Left ventricle myocardium superior (tissue), 1 donor: ENCODE measurements at places on chromosomes 7 and 10. TPM values are rescaled to one million over a fixed set of nuclear protein-coding genes. Genes with fewer than 3 reads are reported as not detected.

DNA sequence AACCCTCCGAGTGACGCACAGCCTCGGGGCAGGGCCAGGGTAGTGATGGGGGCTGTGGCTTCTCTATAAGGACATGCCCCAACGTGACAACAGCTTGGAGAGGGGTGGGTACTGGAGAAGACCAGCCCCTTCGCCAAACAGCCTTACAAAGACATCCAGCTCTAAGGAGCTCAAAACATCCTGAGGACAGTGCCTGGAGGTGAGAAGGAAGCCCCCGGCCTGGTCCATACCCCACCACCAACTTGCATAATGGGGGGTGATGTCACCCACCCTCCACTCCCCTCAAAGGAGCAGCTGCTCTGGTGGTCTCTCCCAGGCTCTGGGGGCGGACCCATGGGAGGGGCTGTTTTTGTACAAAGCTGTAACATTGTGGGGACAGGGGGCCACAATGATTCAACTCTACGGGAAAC, 15.1 kb downstream of the PRSS2 start:
- no peak for DNase-seq

Gene SSC4D
- total RNA-seq = 0.55 TPM

GRCh38 chr7:116873619-116874018, 11.2 kb downstream of the CAPZA2 start:
- no peak for DNase-seq

DNA sequence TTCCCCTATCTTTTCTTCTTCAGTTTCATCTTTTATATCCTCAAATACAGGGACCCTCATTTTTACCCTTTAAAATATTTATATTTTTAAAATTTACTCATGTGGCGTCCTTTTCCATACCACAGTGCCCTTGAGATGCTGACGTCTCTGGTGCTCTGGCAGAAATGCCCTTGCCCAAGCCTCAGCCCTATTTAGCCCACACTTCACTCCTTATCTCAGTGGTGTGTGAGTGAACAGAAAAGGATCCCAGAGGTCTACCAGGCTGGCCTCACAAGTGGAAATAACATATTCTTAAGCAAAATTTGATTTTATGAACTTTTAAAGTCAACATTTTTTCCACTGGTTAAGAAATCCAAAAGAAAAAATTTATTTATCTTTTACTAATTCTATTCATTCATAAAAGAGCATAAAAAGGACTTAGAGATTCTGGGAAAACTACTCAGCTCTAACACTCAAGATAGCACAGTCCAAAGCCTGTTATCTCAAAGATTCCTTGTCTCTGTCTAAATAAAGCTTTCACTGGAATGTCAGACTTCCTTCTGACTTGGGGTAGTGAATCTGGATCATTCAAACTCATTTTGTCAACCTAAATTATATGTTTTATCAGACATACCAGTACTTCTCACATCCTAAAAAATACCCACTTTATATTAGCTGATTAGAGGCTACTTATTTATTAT, at the start of gene NEBL:
Gene NEBL, minus strand, starts transcription at position 166 of the 680 bp plus-strand sequence. Its CDS starts 106 bp downstream, at position 60.
- DNase-seq = peak; percentile 39

GRCh38 chr7:55533050-55533728, 39.1 kb downstream of the VOPP1 start:
- no peak for DNase-seq

- DNase-seq = no peak
These were observed 16.9 kb downstream of the CUTC start for GRCh38 chr10:99748823-99749451.

DNA sequence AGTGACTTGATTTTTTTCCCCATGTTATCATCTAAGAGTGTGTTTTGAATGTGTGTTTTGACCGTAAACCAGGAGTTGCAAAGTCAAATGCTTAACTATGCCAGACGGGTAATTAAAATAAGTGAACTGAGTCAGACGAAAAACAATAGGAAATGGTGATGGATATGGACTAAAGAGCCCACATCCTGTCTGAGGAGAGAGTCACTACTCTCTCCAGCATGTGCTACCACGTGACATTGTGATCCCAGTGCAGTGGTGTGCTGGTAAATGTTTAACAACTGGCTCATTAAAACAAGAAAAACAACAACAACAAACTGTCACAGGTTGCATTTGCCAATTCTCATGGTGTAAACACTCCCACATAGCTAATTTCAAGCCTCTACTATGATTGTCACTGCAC, 164.3 kb downstream of the SUGCT start:
- no peak for DNase-seq

Gene SP4
- total RNA-seq = 5.8 TPM

GRCh38 chr10:118445535-118445934, 103.4 kb upstream of the FAM204A start:
- no peak for DNase-seq
